ENCODE measurements at places on chromosomes 6 and 20.

- DNase-seq: no peak
These were observed 55.2 kb upstream of the NOX3 start for GRCh38 chr6:155510879-155511278.

- peak; percentile 90 for DNase-seq
These were observed 17.4 kb upstream of the TBC1D22B start for GRCh38 chr6:37239950-37240713.

- no peak for DNase-seq
These were observed 169.9 kb downstream of the CD24 start for GRCh38 chr6:106804346-106805335.

GRCh38 chr6:75466636-75467035 lies 27.0 kb downstream of the FILIP1 start:
- DNase-seq: no peak

- DNase-seq: no peak
These were observed 139.8 kb downstream of the ADGRB3 start for GRCh38 chr6:68774843-68775242.

All from hematopoietic multipotent progenitor cell treated with erythropoietin and hydrocortisone succinate and interleukin-3 and kit ligand, for 6 days (in vitro differentiated cells).